T-cell (primary cell): ENCODE measurements at places on chromosomes 3 and 15.

DNA sequence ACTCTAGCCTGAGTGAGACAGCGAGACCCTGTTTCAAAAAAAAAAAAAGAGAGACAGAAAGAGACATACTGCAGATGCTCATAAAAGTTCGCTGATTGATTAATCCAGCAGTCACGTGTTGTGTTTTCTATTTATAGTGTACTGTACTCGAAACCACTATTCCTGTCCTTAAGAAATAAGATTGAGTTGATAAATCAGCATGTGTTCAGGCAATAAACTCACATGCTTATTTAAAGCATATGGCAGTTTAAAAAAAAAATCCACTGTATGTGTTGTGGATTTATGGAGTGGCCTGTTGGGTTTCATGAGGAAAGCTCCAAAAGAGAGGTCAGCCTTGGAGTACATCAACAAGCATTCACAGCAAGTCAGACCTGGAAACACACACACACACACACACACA is 17.7 kb downstream of the RPL22L1 start:
- H3K27me3 ChIP-seq = no peaks in the 10 kb centered on the region
- H3K36me3 ChIP-seq = no peaks in the 10 kb centered on the region
- no peak overlapping the region for H3K27ac ChIP-seq
- no peak overlapping the region for H3K4me3 ChIP-seq
- no peaks in the 10 kb centered on the region for H3K4me1 ChIP-seq

DNA sequence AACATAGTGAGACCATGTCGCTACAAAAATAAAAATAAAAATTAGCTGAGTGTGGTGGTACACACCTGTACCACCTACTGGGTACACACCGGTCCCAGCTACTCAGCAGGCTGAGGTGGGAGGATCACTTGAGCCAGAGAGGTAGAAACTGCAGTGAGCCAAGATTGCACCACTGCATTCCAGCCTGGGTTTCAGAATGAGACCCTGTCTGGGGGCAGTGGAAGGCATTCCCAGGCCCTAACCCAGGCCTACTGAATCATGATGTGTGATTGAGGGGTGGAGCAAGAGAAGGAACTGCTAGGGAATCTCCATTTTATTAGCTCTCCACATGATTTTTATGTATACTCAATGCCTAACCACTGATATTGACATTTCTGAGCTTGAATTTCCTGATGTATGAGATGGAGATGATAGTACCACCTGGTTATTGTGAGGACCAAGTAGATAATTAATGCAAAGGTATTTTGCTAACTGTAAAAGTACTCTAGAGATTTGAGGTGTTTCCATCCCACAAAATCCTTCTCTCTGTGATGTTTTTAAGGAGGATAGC is 169.5 kb upstream of the UMPS start:
- no peaks in the 10 kb centered on the region for H3K36me3 ChIP-seq
- no peaks in the 10 kb centered on the region for H3K4me1 ChIP-seq
- peaks cover 19% of the 10 kb centered on the region for H3K27me3 ChIP-seq
- H3K27ac ChIP-seq = no peak overlapping the region
- DNase-seq = no peak

DNA sequence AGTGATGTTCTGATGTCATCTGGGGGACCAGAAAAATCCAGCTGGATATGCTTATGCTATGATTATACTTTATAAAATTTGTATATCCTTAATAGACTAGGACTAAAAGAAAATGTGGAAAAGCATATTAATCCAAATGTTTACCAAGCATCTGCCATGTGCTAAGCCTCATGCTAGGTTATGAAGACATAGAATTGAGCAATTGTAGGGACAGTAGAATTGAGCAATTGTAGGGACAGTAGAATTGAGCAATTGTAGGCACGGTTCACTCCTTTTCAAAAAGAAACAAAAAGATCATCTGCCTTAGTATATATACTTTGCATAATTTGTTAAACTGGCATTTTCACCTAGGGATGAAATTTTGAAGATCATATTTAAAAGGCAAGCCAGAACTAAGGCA is 18.3 kb downstream of the ABHD5 start:
- no peaks in the 10 kb centered on the region for H3K27me3 ChIP-seq
- no peaks in the 10 kb centered on the region for H3K4me1 ChIP-seq
- peaks cover 6% of the 10 kb centered on the region for H3K36me3 ChIP-seq
- no peak for DNase-seq

GRCh38 chr3:170636400-170636973 is 50.6 kb upstream of the SLC7A14 start:
- no peak overlapping the region for H3K4me3 ChIP-seq
- peaks cover 10% of the 10 kb centered on the region for H3K27me3 ChIP-seq
- no peaks in the 10 kb centered on the region for H3K36me3 ChIP-seq
- no peaks in the 10 kb centered on the region for H3K4me1 ChIP-seq
- no peak overlapping the region for H3K27ac ChIP-seq

GRCh38 chr3:84109911-84110310 is 848.9 kb upstream of the CADM2 start:
- H3K27me3 ChIP-seq = no peaks in the 10 kb centered on the region
- DNase-seq = no peak
- no peaks in the 10 kb centered on the region for H3K4me1 ChIP-seq
- no peak overlapping the region for H3K4me3 ChIP-seq

DNA sequence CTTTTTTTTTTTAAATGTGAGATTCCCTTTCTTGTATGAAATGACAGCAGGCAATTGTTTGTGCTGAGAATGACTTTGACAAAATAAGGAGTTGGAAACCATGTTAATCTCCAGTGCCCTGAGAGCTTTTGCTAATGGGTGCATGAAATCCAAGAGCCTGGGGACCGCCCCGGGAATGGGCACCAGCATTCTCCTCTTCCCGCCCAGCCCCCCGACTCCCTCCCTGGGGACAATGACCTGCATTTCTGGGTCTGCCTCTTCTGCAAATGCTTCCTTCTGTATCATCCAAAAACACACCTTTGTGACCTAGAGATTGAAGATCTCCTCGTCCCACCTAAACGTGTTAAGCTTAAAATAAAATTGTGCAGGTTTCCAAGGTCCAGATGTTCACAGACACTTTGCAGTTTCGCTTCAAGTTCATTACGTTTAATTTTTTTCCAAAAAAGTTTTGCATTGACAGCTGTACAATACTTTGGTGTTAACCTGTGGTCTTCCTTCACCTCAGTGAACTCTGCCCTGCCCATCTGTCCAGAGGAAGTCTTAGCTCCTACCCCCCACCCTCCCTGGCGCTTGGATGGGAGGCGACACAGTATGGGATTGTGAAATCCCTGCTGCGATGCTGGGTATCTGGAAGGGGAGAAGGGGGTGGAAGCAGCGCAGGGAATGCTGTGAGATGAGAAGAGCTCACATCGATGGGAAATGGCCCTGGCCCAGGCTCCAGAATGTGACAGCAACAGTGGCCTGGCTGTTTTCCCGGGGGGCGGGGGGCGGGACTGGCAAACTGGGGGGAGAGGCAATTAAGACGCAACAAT is 50.1 kb downstream of the TLE3 start:
- no peaks in the 10 kb centered on the region for H3K4me1 ChIP-seq
- H3K4me3 ChIP-seq = no peak overlapping the region
- peaks cover 39% of the 10 kb centered on the region for H3K36me3 ChIP-seq
- no peak overlapping the region for H3K27ac ChIP-seq

- DNase-seq = no peak
- H3K4me1 ChIP-seq = no peaks in the 10 kb centered on the region
- H3K27ac ChIP-seq = no peak overlapping the region
- no peaks in the 10 kb centered on the region for H3K27me3 ChIP-seq
- H3K36me3 ChIP-seq = no peaks in the 10 kb centered on the region
Measured at GRCh38 chr3:183324083-183324482, 71.0 kb downstream of the B3GNT5 start.

DNA sequence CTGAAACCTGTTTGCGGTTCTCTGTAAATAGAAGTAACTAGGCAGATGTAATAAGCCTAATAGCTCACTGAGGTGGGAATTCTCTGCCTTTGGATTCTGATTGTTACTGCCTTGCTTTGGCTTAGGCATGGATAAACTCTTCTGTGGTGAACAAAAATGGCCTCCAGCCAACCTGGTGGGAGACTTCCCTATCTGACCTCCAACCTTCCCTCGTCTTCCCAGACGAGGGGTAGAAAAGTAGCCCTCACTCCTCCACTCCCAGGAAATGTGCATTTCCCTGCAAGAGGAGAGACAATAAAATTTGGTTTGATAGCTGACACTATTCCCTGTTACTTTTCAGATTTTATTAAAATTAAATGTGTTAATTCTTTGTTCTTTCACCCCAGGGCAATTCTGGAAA is 606 bp upstream of the CD96 start:
- no peak overlapping the region for H3K4me3 ChIP-seq
- no peaks in the 10 kb centered on the region for H3K27me3 ChIP-seq
- H3K4me1 ChIP-seq = peaks cover 43% of the 10 kb centered on the region
- H3K36me3 ChIP-seq = peaks cover 10% of the 10 kb centered on the region
- no peak for DNase-seq

GRCh38 chr15:62578546-62578945 is 413.5 kb upstream of the C2CD4B start:
- no peak overlapping the region for H3K4me3 ChIP-seq
- no peak for DNase-seq
- no peak overlapping the region for H3K27ac ChIP-seq
- H3K27me3 ChIP-seq = peaks cover 7% of the 10 kb centered on the region
- no peaks in the 10 kb centered on the region for H3K36me3 ChIP-seq
- H3K4me1 ChIP-seq = no peaks in the 10 kb centered on the region

DNA sequence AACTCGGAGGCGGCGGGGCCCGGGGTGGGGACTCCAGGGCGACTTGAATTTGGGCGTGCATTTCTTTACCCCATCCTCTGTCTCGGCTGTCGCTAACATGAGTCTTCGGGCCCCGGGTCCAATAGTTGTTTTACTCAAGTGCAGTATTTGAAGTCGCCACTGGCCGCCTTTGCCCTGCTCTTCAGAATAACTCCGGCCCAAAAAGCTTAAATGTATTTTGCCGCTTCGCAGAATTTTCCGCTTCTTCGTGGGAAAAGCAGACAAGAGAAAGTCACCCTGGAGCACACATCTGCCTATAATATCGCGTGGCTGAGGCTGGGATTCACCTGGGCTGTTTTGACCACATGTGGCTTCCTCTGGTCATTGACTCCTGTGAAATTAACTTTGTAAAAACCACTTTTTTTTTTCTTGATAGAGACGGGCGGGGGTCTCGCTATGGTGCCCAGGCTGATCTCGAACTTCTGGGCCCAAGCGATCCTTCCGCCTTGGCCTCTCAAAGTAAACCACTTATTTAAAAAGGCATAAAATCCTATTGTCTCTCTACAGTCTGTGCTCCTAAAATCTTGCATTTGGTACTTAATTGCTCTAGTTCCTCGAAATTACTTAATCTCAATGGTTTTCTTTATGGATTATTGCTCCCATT is 676 bp downstream of the CNOT10 start:
- H3K27ac ChIP-seq = peak overlapping the region; percentile 76
- no peaks in the 10 kb centered on the region for H3K36me3 ChIP-seq
- no peak for DNase-seq
- H3K4me1 ChIP-seq = peaks cover 20% of the 10 kb centered on the region
- peak overlapping the region; percentile 85 for H3K4me3 ChIP-seq

- H3K27ac ChIP-seq = no peak overlapping the region
- DNase-seq = no peak
- no peaks in the 10 kb centered on the region for H3K36me3 ChIP-seq
- no peaks in the 10 kb centered on the region for H3K27me3 ChIP-seq
- H3K4me3 ChIP-seq = no peak overlapping the region
Measured at GRCh38 chr3:114319453-114319852, 25.6 kb downstream of the TIGIT start.

DNA sequence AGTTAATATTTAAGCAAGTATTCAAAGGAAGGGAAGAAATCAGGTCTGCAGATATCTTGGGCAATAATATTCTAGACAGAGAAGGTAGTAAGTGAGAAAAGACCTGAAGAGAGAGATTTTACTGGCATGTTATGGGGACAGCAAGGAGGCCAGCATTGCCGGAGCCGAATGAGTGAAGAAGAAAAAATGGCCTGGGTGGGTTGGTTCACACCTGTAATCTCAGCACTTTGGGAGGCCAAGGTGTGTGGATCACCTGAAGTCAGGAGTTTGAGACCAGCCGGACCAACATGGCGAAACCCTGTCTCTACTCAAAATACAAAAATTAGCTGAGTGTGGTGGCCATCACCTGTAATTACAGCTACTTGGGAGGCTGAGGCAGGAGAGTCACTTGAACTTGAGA is 164.7 kb downstream of the VGLL3 start:
- no peak for DNase-seq
- H3K4me3 ChIP-seq = no peak overlapping the region
- H3K4me1 ChIP-seq = no peaks in the 10 kb centered on the region
- no peaks in the 10 kb centered on the region for H3K36me3 ChIP-seq
- no peak overlapping the region for H3K27ac ChIP-seq
- H3K27me3 ChIP-seq = no peaks in the 10 kb centered on the region

DNA sequence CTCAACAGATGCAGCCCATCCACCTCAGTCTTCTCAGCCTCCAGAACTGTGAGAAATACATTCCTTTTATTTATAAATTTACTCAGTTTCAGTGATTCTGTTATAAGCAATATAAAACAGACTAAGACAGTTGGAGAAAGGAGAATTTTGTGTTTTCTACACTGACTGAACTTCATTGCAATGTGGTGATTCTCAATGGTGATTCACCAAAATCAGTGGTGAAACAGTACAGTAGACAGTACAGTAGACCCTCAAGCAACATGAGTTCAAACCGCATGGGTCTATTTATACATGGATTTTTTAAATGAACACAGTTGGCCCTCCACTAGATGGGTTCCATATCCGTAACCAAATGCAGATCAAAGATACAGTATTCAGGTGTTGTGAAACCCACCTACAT is 403.1 kb upstream of the TGFBR2 start:
- H3K36me3 ChIP-seq = no peaks in the 10 kb centered on the region
- no peak overlapping the region for H3K27ac ChIP-seq
- H3K27me3 ChIP-seq = no peaks in the 10 kb centered on the region
- H3K4me3 ChIP-seq = no peak overlapping the region

DNA sequence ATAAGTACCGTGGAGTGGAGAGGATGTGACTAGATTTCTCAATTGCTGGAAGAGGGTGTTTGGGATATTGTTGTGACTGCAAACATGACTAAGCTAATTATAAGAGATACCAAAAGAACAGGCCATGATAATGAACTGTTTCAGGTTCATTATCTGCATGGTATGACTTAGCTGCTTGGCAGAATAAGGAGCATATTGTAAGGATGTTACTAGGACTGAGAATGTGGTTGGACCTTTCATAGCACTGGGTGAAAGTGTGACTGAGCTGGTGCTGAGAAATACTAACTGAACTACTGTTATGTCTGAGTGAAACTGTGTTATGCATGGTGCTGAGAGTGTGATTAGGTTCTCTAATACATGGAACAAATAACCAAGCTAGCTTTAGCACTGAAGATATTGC is 11.0 kb downstream of the SCN10A start:
- DNase-seq = no peak
- no peaks in the 10 kb centered on the region for H3K27me3 ChIP-seq
- H3K36me3 ChIP-seq = no peaks in the 10 kb centered on the region

DNA sequence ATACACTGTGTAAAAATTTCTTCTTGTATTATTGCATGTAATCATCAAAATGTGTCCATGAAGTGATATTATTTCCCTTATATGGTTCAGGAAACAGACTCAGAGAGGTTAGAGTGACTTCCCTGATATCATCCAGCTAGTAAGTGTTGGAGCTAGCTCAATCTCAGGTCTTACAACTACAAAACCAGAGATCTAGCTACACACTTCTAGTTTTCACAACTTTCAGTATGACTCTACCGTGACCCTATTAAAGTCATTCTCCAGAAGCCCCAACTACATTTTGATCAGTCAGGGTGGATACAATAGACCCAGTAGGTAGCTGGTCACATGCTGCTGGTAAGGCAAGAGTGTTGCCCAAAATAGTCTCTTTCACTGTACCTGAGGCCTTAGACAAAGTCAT is 165.3 kb downstream of the GOLIM4 start:
- no peak for DNase-seq
- H3K27me3 ChIP-seq = no peaks in the 10 kb centered on the region
- no peak overlapping the region for H3K4me3 ChIP-seq
- H3K27ac ChIP-seq = no peak overlapping the region
